ENCODE measurements at places on chromosomes 4 and X. TPM values are rescaled to one million over a fixed set of nuclear protein-coding genes. Genes with fewer than 3 reads are reported as not detected.

Gene FRAS1
- 0.30 TPM for total RNA-seq

Gene SLC2A9
- 0.17 TPM for total RNA-seq

Gene KCND1
- 1.3 TPM for total RNA-seq

Gene MAGEA1
- total RNA-seq = not detected

Gene PCDH18
- 73.0 TPM for total RNA-seq

Gene RADX
- 3.0 TPM for total RNA-seq

Data from bronchus fibroblast of lung (primary cell).